ENCODE measurements at places on chromosomes 2 and 18. TPM values are rescaled to one million over a fixed set of nuclear protein-coding genes. Genes with fewer than 3 reads are reported as not detected.

- peak; percentile 75 for DNase-seq
These were observed 34.9 kb downstream of the FAM110C start for GRCh38 chr2:11248-11941.

- DNase-seq: no peak
These were observed 339.5 kb downstream of the TXNL1 start for GRCh38 chr18:56298935-56299334.

- DNase-seq: no peak
These were observed 94.4 kb upstream of the ASAP2 start for GRCh38 chr2:9112079-9112721.

DNA sequence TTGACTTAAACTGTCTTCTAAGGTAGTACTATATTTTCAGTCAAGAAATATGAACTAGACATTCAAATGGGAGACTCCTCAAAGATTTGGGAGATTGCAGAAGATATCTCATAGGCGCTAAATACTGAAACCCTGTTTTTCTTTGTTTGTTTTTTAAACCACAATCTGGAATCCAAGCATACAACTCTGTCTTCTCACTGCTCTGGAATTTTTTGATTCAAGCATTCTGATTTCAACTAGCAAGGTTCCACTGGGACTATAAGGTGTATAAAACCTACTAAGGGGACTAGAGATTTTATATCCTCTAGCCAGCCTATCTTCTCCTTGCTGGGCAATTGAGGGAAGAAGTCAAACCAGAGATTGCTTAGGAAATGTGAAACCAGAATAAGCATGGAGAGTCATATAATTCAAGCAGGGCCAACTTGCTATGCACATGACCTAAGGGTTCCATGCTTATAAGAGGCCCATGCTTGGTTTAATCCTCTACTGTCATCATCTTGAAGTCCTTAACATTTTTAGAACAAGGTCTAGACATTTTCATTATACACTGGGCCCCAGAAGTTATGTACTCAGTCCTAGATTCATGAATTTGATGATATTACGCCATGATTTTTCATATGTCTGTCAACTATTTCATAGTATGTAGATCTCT lies 405.5 kb downstream of the PARD3B start:
- no peak for DNase-seq

DNA sequence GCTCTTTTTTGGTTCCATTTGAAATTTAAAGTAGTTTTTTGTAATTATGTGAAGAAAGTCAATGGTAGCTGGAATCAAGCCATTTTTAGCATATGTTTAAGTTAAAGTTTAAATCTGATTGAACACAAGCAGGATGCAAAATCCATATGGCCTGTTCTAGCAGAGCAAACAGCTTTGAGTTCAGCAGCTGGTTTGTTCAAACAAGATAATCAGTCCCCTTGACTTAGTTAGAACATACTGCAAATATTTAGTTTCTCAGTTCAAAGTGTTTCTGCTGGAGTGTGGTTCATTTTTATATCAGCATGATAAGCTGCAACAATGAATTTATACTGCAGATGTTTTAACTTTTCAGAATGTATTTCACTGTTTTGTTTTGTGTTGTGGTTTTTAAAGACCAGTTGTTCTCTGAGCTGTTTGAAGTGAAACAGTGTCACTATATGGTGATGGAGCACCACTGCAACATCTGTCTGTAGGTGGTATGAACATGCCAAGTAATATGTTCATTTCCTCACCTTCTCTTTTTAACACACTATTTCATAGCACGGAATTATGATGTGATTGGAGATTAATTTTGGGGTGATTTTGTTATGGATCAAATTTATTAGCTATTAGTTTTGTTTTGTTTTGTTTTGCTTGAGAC lies 125.3 kb downstream of the COL4A4 start:
- DNase-seq: no peak

DNA sequence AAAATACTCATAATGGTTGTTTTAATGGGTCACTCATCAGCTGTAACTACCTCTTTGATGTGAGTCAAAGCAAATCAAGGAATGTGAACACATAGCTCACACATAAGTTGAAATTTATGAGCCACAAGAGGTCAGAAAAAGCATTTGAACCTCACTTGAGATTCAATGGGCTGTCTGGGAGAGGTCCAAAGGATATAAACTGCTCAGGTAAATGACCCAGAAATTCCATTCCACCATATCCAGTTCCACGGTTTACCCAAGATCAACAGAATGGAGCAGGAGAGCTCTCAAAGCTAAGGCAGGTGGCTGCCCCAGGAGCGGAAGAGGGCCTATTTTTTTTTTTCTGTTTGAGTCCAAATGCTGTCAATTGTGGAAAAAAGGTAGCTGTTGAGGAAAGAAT lies 464.1 kb downstream of the TNS1 start:
- DNase-seq: no peak

UGT1A8 gene
- total RNA-seq: 9.0 TPM

DNA sequence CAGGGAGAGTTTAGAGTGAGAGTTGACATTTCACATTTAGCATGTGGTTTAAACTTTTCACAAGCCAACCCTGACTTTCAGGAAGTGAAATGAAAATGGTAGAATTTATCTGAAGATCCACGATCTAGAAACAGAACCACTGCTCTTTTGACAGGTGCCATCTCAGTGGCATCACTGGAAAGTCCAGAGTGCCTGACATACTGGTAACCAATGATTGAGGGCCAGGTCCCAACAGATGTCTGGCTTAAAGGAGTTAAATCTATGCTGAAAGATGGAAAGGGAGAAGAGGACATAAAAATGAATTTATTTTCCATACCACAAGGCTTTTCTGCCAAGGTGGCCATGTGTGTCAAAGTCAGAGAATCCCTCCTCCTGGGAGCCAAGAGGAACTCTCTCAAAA lies 2.7 kb downstream of the IL36G start:
- no peak for DNase-seq

GRCh38 chr18:44672506-44672905 lies 8.2 kb upstream of the SETBP1 start:
- no peak for DNase-seq

- no peak for DNase-seq
These were observed 90.1 kb upstream of the LRP1B start for GRCh38 chr2:142220901-142221300.

GPBAR1 gene
- total RNA-seq: 7.0 TPM

FOXD4L1 gene
- not detected for total RNA-seq

VRK2 gene
- total RNA-seq: 17.3 TPM

GRCh38 chr2:151919786-151920185 lies 91.6 kb upstream of the ARL5A start:
- DNase-seq: no peak

- DNase-seq: peak; percentile 83
These were observed 507 bp downstream of the PKP4 start for GRCh38 chr2:158457092-158457825.

- DNase-seq: no peak
These were observed 51.8 kb downstream of the CTIF start for GRCh38 chr18:48590678-48591077.

DNA sequence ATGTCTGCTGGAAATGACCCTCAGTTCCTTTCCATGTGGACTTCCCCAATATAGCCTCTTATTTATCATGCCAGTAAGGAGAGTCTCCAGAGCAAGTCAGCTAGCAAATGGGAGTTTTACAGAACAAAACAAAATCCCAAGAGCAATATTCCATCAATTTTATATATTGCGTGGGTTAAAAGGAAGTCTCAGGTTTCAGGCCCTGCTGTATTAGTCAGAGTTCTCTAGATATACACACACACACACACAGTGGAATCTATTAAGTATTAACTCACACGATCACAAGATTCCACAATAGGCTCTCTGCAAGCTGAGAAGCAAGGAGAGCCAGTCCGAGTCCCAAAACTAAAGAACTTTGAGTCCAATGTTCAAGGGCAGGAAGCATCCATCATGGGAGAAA lies 102.8 kb upstream of the MAP2 start:
- no peak for DNase-seq

DNA sequence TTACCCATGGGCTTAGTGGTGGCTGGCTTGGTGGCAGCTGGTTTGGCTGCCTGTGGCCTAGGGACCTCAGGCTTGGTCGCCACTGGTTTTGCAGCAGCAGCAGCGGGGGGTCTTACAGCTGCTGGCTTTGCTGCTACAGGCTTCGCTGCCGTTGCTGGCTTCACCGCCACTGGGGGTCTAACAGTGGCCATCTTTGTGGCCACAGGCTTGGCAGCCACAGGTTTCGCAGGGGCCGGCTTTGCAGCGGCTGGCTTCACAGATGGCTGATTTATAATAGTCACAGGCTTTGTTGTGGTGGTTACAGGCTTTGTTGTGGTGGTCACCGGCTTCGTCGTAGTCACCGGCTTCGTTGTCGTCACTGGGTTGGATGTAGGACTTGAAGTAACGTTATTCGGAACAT lies 77.8 kb downstream of the COL6A3 start:
- DNase-seq: no peak

DNA sequence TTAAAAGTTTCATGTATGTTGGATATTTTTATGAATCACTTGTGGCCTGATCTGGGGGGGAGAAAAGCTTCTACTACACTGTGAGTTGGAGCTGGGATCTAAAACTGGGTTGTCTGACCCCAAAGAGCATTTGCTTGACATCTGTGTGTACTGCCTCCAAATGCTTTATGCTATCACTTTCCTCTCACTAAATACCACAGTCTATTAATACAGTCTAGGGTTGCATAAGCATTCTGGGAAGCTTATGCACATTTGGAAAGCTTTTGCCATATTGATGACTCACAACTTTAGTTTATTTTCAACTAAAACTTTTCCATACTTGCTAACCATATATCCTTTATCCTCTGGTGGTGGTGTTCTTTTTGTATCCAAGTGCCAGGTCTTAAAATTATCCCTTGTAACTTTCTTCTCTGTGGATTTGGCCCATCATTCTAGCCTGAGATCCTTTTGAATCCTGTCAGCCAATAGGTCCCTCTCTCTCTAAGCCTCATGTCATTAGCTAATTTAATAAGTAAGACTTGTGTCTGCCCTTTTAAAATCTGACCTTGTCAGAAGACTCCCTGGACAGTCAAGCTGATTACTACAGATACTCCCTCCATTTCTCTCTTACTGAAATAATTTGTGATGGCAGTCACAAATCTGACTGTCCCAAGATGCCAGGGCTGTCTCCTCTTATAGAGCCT lies 72.7 kb downstream of the NXPH2 start:
- no peak for DNase-seq

- DNase-seq: no peak
These were observed 17.4 kb downstream of the FARP2 start for GRCh38 chr2:241373446-241373845.

GRCh38 chr2:84841577-84841976 lies 39.3 kb downstream of the TRABD2A start:
- DNase-seq: no peak

- peak; percentile 64 for DNase-seq
These were observed 126.2 kb upstream of the LGALSL start for GRCh38 chr2:64327510-64328414.

DNA sequence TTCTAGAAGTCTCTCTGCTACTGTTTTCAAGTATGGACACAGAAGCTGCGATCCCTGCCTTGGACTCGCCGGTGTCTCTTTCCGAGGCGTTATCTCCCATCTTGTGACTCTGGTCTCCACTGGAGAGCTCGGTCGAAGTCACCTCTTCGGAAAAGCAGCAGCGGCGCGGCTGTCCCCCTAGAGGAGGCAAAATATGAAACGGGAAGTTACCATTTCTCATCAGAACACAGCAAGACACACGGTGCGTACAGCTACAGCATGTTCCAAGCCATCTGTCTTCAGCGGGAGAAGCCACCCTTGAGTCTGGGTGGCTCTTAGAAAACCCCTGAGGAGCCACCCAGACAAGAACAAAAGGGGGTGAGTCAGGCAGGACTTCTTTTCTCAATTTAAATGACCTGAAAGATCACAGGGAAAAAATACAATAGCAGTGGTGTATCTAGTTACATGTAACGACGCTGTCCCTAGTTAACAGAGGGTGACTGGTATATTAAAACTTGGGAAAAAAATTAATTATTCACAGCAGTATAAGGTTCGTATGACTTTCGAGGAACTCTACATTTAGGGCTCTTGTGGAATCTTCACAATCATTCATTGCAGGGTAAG lies 114.8 kb downstream of the ZNF516 start:
- peak; percentile 22 for DNase-seq
